ENCODE measurements at places on chromosomes 1 and 21.
A peak's percentile ranks its signal among the peaks of the same experiment; 100 is the strongest.

- no peak for DNase-seq
Observed at GRCh38 chr1:41615981-41616380, 131.5 kb upstream of the EDN2 start.

- no peak for DNase-seq
Observed at GRCh38 chr1:207853372-207853757, 57.6 kb downstream of the CD34 start.

DNA sequence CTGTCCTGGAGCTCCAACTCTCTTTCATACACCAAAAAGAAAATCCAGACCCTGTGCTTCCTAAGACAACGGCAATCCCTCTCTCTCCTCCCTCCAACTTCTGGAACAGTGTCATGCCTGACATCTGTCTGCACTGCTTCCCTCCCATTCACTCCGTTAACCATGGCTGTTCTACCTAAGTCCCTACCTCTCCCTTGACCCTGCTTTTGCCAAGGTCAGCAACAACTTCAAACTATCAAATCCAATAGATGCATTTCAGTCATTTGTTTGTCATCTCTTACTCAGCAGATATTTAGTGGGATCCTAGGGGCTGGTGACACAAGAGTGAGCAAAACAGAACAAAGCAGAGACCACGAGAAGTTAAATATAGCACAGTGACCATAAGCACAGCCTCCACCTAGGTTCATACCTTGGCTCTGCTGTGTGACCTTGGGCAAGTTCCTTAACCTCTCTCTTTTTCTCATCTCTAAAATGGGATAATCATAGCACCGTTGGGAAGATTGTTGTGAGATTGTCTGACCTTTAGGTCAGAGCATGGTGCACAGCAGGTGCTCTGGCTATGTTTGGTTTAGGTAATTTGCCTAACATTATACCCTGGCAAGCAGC is 88.9 kb downstream of the TMEM53 start:
- DNase-seq = no peak

GRCh38 chr1:52862666-52863458 is 20.3 kb downstream of the ZYG11A start:
- DNase-seq = no peak

DNA sequence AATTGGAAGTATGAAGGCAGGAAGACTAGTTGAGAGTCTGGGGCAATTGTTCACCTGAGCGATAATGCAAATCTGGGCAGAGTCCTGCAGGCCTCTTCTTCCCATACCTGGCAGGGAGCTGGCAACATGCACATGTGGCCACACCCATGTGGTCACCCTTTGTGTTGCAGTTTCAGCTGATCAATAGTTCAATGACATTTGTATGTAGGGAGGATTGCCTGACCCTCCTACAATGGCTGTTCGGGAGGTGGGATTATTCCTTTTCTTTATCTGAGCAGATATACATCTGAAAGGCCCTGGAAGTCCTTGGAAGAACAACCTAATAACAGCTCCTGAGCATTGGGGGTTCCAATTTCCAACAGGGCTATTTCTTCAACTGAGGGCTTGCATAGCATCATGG is 15.2 kb upstream of the TRIM45 start:
- DNase-seq = no peak

GRCh38 chr1:6599141-6599975 is 3.3 kb downstream of the KLHL21 start:
- DNase-seq = peak; percentile 33

DNA sequence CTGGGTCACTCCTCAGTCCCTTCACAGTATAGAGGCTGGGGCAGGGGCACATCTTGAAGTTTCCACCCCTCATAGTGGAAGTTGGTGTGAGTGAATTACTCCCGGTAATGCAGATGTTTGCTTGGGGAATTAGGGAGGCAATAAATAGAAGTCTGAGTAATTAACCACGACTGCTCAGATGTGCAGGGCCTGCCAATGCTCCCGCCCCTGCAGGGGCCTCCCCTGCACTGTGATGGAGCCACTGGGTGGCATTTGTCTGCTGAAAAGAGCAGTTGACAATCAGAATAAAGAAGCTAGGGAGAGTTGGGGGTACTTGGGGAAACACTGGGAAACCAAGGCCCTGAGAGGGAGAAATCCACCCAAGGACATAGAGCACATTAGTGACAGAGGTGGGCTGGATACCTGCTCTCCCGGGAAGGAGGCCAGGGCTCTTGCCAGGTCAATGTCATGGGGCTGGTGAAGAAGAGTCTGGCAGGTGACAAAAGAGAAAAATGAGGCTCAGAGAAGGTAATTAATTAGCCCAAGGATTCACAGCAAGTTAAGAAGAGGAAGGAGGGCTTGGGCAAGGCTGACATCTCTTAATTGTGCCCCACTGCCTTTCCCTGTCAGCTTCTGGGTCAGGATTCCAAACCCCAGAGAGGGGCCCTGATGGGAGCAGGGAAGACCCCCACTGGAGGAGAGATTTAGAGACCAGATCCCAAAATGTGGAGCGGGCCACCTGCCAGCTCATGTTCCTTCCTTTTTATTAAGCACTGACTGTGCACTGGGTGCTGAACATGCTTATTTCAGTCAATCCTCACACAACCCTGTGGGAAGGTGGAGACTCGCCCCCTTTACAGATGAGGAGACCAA is 436.2 kb downstream of the MATN1 start:
- DNase-seq = no peak

DNA sequence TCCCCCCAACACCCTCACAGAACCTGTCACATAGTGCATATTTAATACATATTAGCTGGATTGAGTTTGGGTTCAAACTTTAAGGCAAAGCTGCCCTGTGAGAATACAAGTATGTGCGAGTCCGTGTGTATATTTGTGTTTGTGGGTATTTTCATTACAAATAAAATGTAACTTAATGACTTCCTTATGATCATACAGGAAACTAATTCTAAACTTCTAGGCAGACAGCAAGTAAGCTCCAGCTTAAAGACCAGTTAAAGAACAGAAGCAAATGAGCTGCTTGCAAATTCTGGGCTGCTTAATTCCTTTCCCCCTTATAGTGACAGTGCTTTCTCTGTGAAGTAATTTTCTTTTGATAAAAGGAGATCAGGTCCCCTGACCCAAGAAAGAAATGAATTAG is 437.6 kb downstream of the TTLL7 start:
- no peak for DNase-seq

- no peak for DNase-seq
Observed at GRCh38 chr1:20739225-20739624, 6.7 kb upstream of the SH2D5 start.

- DNase-seq = no peak
Observed at GRCh38 chr1:213779228-213779627, 208.5 kb upstream of the PROX1 start.

DNA sequence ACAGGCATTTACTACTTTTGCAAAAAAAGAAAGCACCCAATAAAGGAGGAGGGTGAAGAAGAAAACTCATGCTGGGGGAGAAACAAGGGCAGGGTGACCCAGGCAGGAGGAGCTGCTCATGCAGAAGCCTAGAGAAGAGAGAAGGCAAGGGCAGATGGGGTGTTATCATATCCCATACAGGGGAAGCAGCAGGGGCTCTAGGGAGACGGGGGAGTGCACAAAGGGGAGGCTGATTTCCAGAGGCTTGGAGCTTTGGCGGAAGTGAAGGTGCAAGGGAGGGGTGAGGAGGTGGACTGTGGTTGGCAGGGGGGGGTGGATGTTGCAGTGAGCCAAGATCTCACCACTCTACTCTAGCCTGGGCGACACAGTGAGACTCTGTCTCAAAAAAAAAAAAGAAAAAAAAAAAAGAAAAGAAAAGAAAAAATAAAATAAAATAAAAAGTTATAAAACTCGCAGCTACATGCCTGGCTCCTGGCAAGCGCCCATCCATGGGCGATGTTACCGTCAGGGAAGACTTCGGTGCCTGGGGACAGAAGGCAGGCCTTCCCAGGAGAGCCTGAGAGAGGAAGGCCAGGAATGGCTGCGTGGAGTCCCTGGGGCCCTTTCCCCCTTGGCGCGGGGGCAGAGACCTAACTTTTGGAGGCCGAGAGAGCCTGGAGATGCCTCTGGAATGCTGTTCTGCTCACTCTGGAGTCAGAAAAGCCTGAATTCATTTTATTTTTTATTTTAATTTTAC is 3.3 kb upstream of the FCN3 start:
- no peak for DNase-seq

DNA sequence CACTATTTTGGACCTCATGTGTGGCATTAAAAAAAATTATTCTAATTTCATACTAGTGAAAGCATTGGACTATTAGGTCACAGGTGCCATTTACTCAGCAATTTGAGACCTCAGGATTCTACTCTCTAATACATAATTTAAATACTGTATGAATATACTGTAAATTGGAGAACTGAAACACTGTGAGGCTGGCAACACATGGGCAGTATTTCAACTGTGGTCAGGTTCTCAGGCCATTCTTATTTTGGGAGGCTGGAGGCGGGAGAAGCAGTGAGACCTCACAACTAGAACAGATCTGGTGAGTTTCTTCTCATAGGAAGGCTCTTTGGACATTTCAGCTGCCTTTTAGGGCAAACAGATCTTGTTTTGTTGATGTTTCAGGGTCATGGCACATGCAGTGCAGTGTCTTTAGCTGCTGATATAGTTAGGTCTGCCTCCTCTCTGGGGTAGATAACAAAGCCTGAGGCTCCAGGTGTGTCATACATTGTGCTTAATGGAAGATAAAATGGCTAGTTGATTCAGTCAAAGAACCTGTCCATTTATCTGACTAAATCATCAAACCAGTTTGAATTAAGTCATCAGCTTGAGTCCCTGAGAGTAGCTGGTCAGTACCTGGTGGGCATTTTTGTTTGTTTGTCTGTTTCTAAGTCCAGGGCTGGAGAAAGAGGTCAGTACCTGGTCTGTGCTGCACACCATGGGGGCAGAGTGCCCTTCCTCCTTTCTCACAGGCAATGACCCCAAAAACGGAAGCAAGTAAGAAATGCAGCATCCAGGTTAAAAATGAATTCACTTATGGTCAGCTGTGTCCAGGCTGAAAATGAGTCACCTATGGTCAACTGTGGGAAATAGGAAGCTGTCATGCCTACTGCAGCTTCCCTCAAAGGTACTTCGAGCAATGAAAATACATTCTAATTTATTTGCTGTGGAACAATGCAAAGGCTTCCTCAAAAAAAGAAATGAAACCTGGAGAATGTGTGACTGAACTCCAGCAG is 216.2 kb downstream of the SDCCAG8 start:
- DNase-seq = no peak

GRCh38 chr1:224175617-224176016 is 7.4 kb upstream of the DEGS1 start:
- DNase-seq = no peak

- no peak for DNase-seq
Observed at GRCh38 chr1:9714257-9714718, 62.8 kb downstream of the PIK3CD start.

- DNase-seq = no peak
Observed at GRCh38 chr1:179046808-179047635, 21.3 kb downstream of the FAM20B start.

- DNase-seq = no peak
Observed at GRCh38 chr1:69038379-69038778, 529.3 kb upstream of the LRRC7 start.

DNA sequence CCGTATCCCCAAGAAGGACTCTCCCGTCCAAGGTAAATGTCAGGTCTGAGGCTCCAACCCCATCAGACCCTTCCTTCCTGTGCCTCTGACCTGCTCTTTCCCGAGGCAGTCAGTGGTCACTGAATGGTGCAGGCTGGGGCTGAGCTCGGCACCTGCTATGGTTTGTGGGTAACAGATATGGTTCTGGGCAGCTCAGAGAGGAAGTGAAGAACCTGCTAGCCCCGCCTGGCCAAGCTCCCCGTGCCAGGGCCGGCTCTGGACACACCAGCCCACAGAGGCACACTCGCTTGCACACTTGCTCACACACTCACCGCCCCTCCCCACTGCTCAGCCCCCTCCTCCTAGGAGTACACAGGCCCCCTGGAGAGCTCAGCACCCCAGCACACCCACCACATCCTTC is 16.4 kb downstream of the NCMAP start:
- no peak for DNase-seq

GRCh38 chr1:167756730-167757405 is 35.1 kb downstream of the MPZL1 start:
- DNase-seq = no peak

DNA sequence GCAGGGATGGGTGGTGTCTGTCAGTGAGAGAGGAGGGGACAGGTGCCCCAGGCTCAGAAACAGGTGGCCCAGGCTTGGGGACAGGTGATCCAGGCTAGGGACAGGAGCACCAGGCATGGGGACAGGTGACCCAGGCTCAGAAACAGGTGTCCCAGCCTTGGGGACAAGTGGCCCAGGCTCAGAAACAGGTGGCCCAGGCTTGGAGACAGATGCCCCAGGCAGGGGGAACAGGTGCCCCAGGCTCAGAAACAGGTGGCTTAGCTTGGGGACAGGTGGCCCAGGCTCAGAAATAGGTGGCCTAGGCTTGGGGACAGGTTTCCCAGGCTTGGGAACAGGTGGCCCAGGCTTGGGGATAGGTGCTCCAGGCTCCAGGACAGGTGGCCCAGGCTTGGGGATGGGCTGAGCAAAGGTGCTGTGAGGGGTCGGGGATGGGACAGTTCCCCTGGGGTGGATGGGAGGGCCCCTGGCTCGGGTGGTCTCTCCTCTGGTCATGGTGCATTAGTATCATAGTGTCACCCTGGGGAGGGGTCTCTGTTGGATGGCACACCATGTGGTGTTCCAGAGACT is 87.7 kb upstream of the C1orf174 start:
- no peak for DNase-seq

GRCh38 chr1:211606914-211607753 is 28.2 kb upstream of the SLC30A1 start:
- DNase-seq = no peak

DNA sequence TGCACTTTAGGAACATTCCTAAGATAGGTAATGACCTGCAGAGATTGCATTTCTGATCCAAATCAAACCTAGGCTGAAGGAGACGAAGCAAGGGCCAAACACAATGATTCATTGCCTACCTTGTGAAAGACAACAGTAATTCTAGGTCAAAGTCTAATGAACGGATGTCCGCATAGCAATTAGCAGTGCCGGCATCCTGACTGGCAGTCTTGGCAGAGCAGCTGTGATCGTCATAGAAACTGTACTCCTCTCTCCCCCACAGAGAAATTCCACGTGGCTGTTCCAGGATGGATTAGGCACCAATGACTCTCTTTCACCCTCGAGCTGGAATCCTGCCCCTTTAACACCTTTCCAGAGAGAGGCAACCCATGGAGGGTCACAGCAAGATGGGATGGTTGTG is 28.9 kb upstream of the VAV3 start:
- no peak for DNase-seq

DNA sequence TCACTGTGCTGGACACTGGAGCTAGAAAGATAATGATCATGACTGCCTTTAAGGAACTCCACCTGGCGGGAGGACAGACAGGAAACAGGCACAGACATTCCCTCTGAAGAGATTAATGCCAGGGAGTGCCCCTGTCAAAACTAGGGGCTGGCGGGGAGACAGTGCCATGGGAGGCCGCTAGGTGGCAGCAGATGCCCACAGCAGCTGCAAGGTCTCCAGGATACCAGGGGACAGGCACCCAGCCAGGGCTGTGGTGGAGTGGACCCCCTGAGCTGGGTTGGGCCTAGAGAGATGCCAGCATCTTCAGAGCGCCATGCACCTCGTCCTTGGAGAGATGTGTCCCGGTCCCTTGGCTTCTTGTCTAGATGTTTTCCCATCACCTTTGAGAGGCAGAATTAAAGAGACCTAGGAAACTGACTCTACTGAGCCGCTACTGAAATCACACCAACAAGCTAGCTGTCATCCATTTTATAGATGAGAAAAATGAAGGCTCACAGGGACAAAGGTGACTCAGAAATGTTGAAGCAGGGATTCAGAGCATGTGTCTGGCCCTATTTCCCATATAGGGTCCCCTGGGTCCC is 3.6 kb downstream of the REN start:
- peak; percentile 59 for DNase-seq

GRCh38 chr1:161080441-161081405 is 8.6 kb downstream of the NECTIN4 start:
- no peak for DNase-seq
